ENCODE measurements at places on chromosomes 1 and 21. TPM values are rescaled to one million over a fixed set of nuclear protein-coding genes. Genes with fewer than 3 reads are reported as not detected.

CCDC185 gene
- not detected for total RNA-seq

EFHD2 gene
- total RNA-seq = 47.4 TPM

SPATA21 gene
- total RNA-seq = not detected

KCNJ15 gene
- not detected for total RNA-seq

LCE1A gene
- not detected for total RNA-seq

OPTC gene
- total RNA-seq = not detected

DNA sequence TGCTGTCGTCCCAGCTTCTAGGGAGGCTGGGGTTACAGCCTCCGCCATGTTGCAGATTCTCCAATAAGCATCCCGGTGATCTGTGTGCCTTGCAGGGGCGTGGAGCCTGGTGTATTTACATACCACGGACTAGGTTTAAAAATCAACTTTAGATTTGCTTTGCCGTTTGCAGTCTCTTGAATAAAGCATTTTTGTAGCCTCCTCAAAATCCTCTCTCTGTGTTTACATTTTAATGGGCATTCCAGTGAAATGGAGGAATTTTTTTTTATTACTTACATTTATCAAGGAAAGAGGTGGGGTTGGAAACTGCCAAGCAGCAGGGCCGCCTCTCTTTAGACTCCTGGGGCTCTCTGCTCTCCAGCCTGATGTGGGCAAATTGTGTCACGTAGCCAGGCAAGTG lies 437.5 kb upstream of the VAMP3 start:
- no peak for DNase-seq

- DNase-seq = no peak
These were observed 29.1 kb upstream of the PLA2G4A start for GRCh38 chr1:186799689-186800054.

DNA sequence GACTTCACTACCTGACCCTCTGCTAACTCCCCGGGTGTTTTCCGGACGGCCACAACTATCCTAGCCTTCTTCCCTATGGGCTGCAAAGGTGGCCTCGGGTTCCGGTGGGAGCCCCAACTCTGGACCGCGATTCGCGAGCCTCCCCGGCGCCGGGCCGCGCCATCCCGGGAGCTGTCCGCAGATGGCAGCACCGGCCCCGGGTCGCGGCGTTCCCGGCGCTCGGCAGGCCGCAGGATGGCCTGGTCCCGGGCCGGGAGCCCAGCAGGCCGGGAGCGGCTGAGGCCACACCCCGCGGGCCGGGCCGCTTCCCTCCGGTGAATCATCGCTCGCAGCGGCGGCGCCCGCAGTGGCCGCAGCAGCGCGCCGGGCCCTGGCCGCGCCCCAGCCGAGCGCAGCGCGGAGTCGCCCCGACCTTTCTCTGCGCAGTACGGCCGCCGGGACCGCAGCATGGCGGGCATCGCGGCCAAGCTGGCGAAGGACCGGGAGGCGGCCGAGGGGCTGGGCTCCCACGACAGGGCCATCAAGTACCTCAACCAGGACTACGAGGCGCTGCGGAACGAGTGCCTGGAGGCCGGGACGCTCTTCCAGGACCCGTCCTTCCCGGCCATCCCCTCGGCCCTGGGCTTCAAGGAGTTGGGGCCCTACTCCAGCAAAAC lies at the start of gene CAPN2:
TSS of gene CAPN2 (plus strand) at position 346 of the 656 bp plus-strand sequence. CDS start at position 448, 102 bp downstream.
- peak; percentile 93 for DNase-seq
